Activated CD8-positive, alpha-beta memory T cell treated with anti-CD3 and anti-CD28 coated beads for 1 hour (primary cell): ENCODE measurements at places on chromosomes 11 and 22.

- DNase-seq, result no peak
Measured at GRCh38 chr11:69342588-69343330, 48.8 kb downstream of the MYEOV start.

DNA sequence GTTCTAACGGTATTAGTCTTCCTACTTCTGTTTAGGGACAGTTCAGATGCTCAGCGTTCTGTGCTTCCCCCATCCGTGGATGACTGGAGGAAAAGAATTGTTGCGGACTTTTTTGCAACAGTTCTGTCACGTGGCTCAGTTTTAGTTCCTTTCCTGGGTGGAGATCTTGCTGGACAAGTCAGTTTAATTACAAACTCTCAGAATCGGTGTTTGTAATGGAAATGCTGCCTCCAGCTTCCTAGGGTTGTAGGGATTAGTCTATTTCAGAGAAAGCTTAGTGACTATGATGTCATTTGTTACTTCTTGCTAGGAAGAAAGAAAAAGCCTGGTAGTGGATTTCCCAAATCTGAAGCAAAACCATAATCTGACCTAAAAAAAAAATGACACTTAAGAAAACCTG lies 320.4 kb downstream of the CADM1 start:
- no peak for DNase-seq

DNA sequence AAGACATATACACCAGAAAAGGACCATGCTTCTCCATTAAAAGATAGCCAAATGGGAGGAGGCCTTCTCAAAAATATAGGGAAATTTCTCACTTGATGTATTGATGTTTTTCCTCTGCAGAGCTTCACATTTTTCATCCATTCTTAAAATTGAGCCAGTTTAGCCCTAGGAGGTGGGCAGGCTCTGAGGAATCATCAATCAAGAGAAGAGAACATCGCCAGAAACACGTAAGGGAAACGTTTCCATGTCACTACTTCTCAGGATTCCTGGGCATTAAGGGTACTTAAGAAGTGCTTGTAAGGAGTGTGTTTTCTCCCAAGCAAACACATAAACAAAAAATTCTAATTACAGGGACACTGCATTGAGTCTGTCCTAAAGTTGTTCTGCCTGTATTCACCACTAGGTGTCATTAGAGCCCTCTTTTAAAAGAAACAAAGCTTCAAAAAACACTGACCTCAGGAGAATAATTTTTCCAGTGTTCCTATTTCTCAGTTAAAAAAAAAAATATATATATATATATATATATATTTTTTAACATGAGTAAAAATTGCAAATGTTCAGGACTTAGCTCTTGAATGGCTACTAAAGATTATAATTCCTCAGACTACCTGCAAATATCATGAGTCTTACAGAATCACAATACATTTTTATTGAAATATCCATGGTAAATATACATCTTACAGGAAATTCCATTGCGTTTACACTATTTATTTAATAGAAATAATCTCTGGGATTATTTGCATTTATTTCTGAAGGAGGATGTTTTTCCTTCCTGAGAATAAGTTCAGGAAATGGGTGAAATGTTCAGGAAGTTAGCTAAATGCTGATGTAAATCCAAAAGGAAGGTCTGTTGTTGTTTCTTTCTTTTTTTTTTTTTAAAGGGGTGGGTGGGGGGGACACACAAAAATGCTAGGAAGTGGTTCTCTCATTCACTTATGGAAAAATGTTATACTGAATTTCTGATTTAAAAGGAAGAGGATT lies 16.0 kb downstream of the FZD4 start:
- no peak for DNase-seq

- DNase-seq, result no peak
Measured at GRCh38 chr11:134750619-134751018, 338.6 kb upstream of the B3GAT1 start.

GRCh38 chr11:68223275-68223674 lies 10.2 kb upstream of the KMT5B start:
- DNase-seq, result no peak

DNA sequence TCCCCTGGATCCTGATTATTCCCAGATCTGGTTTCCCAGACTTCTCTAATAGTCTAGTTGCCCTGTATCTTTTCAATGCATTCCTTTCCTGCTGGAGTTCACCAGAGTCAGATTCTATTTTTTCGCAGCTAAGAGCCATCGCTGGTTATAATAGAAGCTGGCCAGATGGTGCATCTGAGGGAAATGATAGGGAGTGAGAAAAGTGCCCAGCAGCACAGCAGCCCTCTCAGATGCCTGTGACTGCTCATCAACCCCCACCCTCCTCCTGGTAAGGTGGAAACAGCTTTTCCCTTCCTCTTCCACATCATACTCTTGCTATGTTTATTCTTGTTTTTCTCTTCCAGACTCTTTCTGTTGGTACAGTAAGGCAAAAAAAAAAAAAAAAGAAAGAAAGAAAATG lies 12.8 kb downstream of the OR8A1 start:
- no peak for DNase-seq

GRCh38 chr11:118057251-118058145 lies 19.4 kb upstream of the TMPRSS4 start:
- no peak for DNase-seq

- DNase-seq, result no peak
Measured at GRCh38 chr11:93143800-93144199, 54.0 kb downstream of the SLC36A4 start.

DNA sequence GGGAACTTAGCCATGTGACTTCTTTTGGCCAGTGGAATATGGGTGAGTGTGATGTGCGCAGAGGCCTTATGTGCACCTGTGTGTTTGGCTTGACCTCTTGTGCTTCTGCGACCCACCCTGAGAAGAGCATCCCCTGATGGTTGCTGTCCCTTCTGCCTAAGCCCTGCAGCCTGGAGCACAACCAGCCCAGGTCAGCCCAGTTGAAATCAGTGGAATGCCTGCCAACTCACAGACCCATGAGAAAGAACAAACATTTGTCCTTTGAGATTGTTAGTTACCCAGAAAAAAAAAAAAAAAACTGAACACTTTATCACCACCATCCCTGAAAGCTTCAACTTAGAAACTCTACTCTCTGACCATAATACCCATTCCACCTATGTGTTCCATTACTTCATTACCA lies 38.5 kb downstream of the PAMR1 start:
- DNase-seq, result no peak

- no peak for DNase-seq
Measured at GRCh38 chr22:44869196-44869595, 116.8 kb downstream of the ARHGAP8 start.

DNA sequence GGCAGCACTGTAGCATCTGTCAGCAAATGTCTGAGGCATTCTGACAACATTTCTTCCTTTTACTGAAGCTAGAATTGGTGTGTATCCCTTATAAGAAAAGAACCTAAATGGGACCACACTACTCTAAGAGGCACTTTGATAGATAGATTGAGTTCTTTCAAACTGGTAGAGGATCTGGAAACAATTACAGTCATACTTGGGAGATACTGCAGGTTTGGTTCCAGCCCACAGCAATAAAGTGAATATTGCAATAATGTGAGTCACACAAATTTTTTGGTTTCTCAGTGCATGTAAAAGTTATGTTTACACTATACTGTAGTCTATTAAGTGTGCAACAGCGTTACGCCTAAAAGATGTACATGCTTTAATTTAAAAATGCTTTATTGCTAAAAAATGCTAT lies 96.9 kb downstream of the SBF2 start:
- DNase-seq, result no peak

DNA sequence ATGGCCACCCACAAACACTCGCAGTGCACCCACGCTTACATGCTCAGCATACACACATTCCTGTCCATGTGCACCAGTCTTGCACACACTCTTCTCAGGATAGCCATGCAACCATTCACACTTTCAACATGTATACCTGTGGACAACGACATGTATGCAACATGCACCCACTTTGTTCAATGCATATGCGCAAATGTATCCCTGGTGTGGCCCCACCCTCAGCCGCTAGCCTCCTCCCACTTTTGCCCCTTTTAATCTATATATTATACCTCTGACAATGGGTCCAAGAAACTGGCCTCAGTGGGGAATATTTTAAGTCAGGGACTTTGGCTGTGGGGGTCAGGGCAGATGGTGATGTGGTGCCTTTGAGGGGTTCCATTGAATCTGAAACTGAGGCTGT lies 963 bp downstream of the INSC start:
- DNase-seq, result no peak

- no peak for DNase-seq
Measured at GRCh38 chr11:130388607-130389205, 39.7 kb downstream of the ADAMTS8 start.

DNA sequence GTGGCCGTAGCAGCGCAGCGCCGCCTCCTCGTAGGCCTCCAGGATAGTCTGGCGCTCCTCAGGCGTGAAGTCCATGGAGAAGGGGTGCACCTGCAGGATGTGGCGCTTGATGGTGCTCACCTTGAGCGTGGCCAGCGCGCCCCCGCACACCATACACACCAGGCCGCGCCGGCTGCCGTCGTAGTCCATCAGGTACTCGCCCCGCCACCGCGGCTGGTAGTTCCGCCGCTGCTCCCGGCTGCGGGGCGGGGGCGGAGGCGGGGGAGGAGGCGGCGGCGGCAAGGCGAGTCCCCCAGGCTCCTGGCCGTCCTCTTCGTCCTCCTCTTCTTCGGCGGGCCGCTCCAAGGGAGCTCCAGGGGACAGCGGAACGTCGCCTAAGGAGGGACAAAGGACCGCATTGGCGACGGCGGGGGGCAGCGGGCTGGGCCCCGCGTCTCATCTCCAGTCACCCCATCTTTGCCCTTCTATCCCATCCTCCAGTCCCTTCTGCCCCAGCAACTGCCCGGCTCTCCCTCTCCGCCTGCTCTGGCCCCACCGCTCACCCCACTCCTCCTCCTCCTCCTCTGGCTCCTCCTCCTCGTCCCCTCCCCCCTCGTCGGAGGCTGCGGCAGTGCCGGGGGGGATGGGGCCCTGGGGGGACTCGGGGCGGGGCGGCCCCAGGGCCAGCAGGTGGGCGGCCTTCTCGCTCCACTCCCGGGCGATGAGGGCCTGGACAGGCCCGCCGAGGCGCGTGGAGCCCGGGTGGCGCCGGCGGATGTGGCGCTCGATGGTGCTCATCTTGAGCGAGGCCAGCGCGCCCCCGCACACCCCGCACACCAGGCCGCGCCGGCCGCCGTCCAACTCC lies 4.9 kb downstream of the ZFTA start:
- DNase-seq, result no peak

GRCh38 chr11:665062-665703 lies 28.1 kb downstream of the DRD4 start:
- no peak for DNase-seq

GRCh38 chr11:111762981-111763643 lies 3.1 kb downstream of the PPP2R1B start:
- no peak for DNase-seq

DNA sequence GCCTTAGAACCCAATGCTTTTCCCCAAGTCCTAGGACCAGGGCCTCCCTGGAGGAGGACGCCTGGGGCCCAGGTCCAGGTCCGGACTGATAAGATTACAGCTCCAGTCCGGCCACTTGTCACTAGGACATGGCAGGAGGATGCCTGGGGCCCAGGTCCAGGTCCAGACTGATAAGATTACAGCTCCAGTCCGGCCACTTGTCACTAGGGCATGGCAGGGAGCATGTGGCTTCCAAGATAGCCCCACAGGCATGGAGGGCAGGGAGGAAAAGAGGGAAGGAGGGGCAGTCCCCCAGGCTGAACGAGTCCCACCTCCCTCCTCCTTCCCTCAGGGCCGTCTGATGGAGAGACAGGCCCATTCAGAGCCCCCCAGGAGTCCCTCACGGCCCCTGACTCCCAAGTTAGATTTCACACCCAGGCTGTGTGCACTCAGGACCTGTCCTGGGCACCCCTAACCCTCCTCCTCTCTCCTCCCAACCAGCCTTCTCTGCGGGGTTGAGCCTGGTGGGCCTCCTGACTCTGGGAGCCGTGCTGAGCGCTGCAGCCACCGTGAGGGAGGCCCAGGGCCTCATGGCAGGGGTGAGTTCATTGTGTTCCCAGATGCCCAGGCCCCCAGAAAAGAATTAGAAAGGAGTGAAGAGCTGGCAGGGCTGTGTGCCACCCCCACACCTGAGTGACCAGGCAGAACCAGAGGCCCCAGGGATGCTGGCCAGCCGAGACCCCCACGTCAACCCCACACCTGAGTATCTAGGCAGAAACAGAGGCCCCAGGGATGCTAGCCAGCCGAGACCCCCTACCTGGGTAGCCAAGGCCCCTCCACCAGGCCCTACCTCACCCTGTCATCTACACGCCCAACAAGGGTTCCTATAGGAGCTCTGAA lies 2.1 kb downstream of the TSPAN32 start:
- DNase-seq, result no peak

DNA sequence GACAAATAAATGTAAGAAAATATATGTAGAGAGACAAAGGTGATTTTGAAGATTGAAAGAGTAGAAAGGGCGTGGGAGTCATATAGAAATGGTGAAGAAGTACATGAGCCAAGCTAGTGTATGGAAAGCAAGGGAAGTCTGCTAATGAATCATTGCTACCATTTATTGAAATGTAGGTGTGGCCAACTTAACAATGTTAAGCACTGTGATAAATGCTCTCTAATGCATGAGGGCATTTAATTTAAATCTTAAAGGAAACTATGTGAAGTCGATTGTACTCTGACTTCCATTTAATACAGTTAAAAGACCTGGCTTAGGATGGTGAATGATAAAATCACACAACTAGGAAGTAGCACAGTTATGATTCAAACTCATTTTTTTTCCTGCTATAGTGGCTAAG lies 219.9 kb downstream of the CASP12 start:
- no peak for DNase-seq

- DNase-seq, result no peak
Measured at GRCh38 chr22:50739894-50740293, 1.9 kb downstream of the ACR start.

GRCh38 chr22:35621451-35621850 lies 4.3 kb upstream of the MB start:
- no peak for DNase-seq

- DNase-seq, result no peak
Measured at GRCh38 chr11:109291553-109291952, 130.4 kb upstream of the C11orf87 start.

DNA sequence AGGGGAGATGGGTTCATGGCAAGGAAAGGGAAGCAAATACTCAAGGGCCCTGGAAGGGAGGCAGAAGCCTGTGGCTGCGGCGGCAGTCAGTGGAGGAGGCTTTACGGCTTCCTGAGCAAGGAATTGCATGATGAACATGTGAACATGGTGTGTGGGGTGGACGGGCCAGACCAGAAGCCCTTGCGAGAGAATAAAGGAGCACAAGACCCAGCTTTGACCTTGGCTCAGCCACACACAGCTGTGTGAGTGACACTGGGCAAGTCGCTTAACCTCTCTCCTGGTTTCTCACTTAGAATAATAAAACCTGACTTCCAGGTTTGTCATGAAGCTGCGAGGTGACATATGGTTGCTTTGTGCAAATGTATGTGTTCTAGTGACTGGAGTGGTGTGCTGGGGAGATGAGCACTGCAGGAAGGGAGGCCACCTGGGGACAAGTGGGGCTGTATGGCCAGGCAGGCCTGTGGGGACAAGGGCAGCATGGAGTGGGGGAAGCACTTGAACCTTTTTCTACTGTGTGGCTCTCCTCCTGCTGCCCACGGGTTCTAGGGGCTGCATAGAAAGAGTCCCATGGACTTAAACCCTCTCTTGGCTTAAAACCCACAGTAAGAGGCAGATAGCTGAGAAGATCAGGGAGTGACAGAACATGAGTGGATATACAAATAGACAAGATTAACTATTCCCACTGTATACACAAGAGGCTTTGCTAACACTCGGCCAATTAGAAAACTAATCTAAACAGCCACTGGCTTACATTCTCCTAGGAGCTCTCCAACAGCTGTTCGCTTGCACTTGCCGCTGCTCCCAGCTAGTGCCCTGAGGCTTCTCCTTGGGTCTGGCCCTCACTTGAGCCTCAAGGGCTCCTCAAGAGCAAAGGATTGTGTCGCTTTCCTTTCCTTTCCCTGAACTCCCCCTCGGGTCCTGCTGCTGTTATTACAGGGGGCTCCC lies 67.3 kb upstream of the CDON start:
- DNase-seq, result no peak
